ENCODE measurements at places on chromosomes 7 and 10.
A peak's percentile ranks its signal among the peaks of the same experiment; 100 is the strongest.

GRCh38 chr10:65751896-65752295 lies 1173.9 kb upstream of the LRRTM3 start:
- no peak for DNase-seq

- no peak for DNase-seq
Observed at GRCh38 chr10:43044448-43044921, 32.4 kb upstream of the RET start.

- DNase-seq = no peak
Observed at GRCh38 chr10:131199646-131200045, 111.9 kb downstream of the TCERG1L start.

DNA sequence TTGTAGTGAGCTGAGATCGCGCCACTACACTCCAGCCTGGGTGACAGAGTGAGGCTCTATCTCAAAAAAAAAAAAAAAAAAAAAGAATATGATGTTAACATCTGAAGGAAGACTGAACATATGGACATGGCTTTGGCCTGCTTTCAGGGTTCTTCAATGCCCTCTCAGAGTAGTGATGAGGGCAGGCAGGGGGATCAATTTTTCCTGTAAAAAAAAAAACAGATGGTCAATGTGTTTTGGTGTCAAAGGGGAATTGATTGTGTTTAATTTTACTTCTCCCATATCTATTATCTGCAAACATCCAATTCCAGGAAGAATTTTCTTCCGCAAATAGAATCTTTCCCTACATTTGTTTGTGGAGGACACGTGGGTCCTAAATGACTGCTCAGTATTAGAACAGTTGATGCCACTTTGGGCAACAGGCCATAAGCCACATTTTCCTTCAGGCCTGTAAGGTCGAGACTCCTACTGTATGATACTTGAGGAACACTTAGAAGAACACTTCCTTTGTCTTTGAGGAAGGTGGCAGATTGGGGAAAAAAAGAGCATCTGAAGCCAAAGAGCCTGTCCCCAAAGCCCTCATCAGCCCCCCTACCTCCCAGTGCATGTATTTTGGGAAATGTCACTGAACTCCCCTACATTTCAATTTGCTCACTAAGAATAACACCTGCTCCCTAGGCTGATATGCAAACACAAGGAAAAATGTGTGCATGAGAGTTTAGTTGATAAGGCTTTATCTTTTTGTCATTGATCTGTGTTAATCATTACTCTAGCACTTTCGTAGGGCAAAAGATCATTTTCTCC lies 28.3 kb downstream of the MGAM2 start:
- no peak for DNase-seq

GRCh38 chr10:31215052-31215451 lies 104.0 kb upstream of the ZEB1 start:
- DNase-seq = no peak

DNA sequence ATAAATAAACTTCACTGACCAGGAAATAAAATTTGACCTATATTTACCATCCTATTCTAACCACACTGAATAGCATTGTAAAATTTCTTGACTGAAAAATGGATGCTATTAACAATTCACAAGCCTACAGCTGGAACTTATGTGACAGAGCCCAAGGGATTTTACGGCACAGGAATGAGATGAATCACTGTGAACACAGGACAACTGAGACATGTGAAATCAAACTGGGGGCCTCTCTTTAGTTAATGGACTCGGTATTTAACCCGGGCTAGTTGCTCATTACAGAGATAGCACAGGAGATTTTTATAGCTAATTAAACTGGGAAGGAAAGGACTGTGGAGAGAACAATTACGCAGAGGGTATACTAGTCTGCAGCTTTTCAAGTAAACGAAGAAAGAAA lies 100.6 kb downstream of the MICU1 start:
- peak; percentile 35 for DNase-seq

DNA sequence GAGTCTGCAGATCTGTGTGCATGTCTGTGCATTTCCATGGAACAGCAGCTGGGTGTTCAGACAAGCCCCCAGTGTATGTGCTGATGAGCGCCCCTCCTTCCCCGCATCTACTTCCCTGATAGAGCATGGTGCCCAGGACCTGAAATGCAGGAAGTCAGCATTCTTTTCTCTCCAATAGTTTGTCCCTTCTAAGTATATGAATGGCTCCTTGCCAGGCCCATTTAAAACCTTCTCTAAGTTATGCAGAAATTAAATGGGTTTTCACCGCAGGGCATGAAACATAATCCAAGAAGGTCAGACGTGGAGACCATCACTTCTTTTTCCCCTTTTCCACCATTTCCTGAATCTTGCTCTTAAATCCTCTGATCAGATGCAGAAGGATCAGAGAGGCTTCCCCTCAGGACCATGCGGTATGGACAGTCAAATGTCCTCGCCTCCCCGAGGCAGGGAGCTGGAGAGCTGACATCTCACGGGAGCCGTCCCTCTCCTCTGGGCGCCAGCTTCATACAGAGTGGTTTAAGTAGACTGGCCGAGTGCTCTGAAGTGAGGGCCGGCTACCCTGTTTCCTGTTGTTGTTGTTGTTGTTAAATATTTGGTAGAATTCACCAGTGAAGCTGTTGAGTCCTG lies 155.3 kb downstream of the C10orf105 start:
- no peak for DNase-seq

DNA sequence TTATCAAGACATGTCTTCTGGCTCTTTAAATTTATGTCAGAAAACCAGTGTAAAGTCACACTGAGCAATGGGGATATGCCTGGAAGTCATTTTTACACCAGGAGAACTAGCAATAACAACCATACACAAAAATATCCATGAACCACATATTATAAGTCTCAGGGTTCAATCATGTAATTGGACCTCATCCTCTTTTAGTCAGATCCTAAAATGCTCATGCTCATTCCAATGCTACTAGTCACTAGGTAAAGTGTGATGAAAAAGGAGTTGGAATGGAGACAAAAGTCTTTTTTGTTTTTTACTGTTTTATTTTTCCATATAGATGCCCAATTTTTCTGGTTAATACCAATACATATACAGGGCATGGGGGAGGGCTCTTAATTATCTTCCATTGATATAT lies 306.1 kb downstream of the DGKB start:
- DNase-seq = peak; percentile 3

DNA sequence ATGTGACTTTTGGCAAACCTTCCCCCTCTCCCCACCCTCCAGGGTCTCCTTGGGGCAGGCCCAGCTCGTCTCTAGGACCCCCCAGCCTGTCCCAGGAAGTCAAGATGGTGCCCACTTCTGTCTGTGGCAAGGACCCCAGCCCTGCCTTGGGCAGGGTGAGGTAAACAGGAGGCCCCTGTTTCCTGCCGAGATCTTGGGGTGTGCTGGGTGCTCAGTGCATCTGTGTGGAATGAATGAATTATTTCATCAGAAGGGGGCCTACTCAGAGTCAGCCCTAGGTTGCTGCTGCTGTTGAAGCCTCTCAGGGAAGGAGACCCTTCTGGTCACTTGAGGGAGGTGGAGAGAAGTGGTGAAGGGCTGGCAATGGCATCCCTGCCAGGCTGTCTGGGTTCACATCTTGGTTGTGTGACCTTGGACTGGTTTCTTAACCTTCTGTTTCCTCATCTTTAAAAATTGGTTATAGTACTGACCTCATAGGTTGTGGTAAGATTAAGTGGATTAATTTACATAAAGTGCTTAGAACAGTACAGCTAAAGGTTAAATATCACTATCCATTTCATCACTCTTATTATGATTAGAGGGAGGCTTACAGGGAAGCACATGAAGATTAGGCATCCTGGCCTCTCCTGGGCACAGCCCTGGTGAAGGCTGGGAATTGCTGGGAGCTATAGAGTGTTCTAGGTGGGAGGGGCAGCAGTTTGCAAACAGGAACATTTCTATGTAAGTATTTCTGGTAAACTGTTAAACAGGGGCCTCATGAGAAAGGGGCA lies 67.7 kb downstream of the ZMIZ1 start:
- DNase-seq = peak; percentile 59

- DNase-seq = no peak
Observed at GRCh38 chr7:151378011-151378410, 31.8 kb downstream of the WDR86 start.

- peak; percentile 94 for DNase-seq
Observed at GRCh38 chr10:4770801-4771553, 55.0 kb upstream of the AKR1E2 start.

DNA sequence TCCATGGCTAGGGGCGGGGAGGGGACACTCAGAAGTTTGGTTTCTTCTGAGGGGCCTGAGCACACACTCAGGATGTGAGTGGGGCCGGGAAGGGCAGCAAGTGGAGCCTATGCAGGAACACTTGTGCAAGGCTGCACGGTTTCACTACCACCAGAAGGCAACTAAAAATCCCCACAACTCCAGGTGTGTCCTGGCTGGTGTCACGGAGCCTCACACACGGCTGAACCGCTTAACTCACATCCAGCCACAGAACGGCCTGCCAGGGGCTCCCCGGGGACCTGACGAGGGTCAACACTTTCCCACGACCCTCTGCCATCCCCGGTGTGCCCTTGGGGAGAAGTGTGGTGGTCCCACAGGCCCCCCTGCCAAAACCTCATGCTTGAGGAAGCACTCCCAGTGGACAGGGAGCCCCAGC lies 173.9 kb downstream of the ELFN1 start:
- no peak for DNase-seq

DNA sequence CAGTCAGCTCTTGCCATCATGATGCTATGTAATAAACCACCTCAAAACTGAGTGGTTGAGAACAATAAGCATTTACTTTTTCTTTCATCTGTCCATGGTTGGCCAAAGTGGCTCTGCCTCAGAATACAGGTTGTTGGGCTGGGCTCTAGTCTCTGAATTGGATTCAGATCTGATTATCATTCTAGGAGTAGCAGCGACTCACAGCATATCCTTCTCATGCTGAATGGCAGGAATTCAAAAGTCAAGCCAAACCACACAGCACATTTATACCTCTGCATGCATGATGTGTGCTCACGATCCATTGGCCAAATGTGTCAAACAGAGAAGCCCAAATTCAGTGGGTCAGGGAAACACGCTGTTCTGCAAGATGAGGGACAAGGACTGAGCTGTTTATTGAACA lies 13.6 kb upstream of the GALNT11 start:
- no peak for DNase-seq

DNA sequence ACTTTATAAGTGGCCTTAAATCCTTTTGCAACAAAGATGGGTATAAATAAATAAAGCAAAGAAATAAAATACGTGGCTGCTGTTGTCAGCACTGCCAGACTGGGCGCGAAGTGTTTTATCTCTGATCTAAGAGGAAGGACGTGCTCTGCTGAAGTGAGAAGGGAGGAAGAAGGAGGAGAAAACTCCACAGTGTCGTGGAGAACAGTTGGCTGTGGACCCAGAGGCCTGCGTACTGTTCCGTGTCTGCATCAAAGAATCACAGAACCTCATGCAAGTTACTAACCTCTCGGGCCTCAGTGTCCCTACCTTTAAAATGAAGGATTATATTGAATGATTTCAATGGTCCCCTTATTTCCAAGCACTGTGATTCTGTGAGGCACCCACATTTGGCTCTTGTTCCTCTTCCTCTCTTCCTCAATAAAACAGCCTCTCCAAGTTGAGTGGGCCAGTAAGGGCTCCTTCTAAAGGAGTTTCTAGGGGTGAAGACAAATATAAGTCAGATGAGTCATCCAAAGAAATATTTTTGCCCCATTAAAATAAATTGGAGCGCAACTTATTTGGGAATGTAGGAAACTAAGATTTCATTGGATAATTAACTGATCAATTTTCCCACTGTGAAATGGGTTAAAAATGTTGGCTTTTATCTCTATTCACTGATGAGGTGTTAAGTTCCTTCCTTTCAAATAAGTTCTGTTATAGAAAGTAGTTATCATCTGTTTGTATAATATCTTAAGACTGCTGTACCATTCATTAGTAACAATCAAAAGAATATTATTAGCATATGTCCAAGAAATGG lies 126.9 kb upstream of the EFCAB10 start:
- no peak for DNase-seq
